ENCODE measurements at places on chromosomes 1 and 21. TPM values are rescaled to one million over a fixed set of nuclear protein-coding genes. Genes with fewer than 3 reads are reported as not detected.

DNA sequence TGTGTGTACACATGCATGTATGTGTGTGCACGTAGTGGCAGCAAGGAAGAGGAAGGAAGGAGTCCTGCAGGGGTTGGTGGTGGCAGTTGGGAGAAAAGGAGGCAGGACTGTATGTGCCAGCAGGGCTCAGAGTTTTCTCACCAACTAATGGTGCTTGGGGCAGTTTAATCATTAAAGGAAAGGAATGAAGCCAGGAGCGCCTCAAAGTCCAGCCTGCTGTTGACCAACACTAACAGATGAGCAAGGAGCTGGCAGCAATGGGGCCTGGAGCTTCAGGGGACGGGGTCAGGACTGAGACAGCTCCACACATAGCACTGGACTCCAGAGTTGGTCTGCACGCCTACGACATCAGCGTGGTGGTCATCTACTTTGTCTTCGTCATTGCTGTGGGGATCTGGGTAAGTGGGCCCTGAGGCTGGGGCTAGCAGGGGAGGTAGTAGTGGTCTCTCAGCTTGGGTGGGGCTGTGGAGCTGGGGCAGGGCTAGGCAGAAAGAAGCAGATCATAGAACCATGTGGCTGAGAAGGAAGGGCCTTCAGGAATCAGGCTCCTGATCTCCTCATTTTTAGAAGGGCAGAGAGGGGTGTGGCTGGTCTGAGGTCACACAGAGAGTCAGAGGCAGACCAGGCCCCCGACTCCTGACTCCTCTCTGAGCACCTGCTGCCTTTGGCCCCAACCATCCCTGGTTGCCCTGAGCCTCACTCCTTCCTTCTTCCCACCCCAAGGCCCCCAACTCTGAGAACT, at the start of gene SLC5A9:
TSS of gene SLC5A9 (plus strand) at position 216 of the 742 bp plus-strand sequence. CDS start at position 237, 21 bp downstream.
- no peak for DNase-seq

Gene OLIG2
- not detected for total RNA-seq

Gene LAPTM5
- 0.18 TPM for total RNA-seq

DNA sequence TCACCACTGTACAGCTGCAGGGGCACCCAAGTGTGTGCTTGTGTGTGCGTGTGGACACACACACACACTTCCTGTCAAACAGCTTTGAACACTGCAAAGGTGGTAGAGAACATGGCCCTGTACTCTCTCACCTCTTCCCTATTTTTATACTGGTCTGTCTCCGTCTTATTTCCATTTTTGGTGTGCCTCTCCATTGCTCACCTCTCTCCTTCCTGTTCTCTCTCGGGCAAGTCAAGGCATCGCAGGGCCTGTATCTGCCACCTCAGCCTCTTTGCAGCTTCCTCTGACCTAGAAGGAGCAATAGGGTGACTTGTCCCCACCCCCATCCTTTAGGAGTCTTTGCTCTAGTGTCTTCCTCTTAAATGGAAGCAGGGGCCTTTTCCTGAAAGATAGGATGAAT, 2.2 kb downstream of the SMCP start:
- DNase-seq = no peak

DNA sequence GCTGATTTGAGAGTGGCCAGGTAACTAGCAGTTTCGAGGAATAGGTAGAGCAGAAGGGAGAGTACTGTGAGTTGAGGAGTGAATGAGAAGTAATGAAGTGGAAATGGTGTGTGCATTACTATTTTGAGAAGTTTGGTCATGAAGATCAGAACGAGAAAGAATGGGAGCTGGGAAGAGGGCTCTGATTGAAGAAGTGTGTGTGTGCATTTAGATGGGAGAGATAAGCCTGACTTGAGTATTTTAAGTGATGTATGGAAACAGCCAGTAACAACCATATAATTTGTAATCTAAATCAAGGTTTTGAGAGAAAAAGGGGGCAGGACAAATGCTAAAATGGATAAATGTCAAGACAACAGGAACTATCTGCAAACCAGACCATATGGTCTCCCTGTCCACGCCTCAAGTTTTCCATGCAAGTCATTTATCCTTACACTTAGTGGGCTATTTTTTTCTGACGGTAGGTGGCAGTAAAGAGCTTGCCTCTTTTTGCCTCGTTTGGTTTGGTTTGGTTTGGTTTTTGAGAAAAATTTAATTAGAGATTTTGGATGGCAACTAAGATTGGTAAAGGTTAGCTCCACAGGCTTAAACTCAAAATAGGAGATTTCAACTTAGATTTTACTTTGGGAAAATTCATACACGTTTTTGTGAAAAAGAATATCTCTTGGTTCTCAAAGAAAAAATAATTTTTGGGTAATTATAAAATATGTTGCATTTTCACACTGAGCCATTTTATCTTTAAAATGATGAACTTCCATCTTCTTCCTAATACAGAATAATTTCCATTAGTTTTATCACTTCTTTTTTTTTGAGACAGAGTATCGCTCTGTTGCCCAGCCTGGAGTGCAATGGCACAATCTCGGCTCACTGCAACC, 9.5 kb upstream of the B3GALNT2 start:
- DNase-seq = peak; percentile 88

Gene LCE2D
- not detected for total RNA-seq

DNA sequence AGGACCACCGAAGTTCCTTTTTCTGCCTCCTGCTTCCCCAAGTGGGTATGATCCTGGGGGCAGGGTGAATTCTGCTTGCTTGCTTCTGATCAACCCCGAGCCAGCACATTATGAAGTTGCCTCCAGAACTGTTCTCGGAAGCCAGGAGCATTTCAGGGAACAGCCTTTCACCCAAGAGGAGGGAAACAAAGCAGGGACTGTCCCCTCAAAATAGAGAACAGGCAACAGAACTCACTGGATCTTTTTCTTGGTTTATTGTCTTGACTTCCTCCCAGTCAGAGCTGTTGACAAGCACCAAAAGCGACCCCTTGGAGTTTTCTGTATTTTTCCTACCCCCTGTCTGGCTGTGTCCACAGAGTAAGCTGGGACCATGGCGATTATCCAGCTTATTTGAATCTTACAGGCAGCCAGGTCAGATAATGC, 258.3 kb upstream of the SGIP1 start:
- DNase-seq = no peak

Gene C1QB
- total RNA-seq = not detected

DNA sequence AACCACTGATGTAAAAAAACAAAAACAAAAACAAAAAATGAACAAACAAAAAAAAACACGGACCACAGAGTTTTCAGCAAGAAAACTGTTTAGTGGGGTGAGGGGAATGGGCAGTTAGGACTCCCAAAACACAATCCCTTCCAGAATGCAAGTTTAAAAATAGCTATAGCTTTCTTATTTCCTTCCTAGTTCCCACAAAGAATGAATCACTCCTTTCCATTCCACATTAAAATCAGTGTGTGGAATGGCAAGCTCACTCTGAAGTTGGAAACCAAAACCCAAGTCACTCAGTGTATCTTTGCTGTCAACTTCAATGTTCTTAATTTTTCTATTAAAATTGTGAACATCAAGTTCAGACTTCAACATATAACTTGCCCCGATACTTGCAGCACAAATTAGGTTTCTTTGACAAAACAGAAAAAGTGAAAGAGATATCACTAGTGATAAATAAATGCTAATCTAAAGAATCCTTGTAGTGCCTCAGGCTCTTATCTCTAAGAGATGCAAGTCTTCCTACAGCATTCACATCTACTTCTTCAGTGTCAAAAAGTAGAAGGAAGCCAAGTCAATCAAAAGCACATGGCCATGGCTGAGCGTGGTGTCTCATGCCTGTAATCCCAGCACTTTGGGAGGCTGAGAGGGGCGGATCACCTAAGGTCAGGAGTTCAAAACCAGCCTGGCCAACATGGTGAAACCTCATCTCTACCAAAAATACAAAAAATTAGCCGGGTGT, 45.5 kb downstream of the TOR3A start:
- peak; percentile 68 for DNase-seq

GRCh38 chr1:14320518-14320917, 278.0 kb upstream of the KAZN start:
- peak; percentile 88 for DNase-seq

DNA sequence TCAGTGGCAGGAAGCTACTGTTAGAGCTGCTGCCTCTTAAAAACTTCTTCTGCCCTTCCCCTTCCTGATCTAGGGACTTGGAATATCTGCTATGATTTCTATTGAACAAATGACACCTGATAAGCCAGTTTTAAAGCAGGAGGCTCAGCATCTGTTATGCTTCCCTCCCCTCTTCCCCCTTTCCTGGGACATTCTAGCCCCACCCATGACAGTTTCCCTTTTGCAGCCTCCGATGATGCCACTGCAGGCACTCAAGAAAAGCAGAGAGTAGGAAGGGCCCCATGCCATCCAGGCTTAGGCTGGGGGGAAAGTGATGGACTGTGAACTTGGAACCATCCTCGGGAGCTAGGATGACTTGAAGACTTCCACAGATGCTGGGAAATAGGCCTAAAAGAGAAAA, 15.1 kb upstream of the EPB41 start:
- DNase-seq = no peak

Gene ARHGAP30
- not detected for total RNA-seq

Gene TRIM45
- 3.3 TPM for total RNA-seq

Gene ALPL
- 1.1 TPM for total RNA-seq

Gene TNNT2
- not detected for total RNA-seq

Gene TNFRSF8
- total RNA-seq = 0.09 TPM

- no peak for DNase-seq
These were observed 486 bp upstream of the DSTYK start for GRCh38 chr1:205211839-205212536.

Gene FCRL1
- total RNA-seq = not detected

- no peak for DNase-seq
These were observed 32.9 kb downstream of the KCNN3 start for GRCh38 chr1:154837034-154837671.

Gene SLC19A1
- 2.2 TPM for total RNA-seq

DNA sequence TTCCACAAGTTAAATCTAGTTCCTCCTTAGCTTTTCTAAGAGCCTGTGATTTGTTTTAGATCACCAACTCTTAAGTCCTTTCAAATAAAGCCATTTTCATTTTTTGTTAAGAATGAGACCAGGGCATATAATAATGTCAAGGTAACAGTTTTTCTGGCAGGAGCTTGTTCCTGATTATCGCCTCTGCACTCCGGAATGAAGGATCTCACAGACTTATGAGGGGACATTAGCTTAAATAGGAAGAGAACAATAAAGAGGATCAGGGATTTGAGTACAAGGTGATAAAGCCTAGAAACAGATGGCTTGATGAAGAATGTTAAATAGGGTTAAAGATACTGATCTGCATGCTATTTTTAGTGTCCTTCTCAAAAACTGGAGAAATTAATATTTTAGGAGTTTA, 13.6 kb upstream of the OTUD7B start:
- no peak for DNase-seq

Measured in fibroblast of the aortic adventitia (primary cell).